Hindlimb muscle (tissue), 1 donor: ENCODE measurements at places on chromosomes 3 and 15. TPM values are rescaled to one million over a fixed set of nuclear protein-coding genes. Genes with fewer than 3 reads are reported as not detected.

GRCh38 chr3:174102866-174103265 is 705.3 kb downstream of the NLGN1 start:
- no peak for DNase-seq

- no peak for DNase-seq
Observed at GRCh38 chr3:113552851-113553250, 20.5 kb downstream of the SIDT1 start.

- no peak for DNase-seq
Observed at GRCh38 chr3:197333901-197334639, 35.7 kb upstream of the DLG1 start.

DNA sequence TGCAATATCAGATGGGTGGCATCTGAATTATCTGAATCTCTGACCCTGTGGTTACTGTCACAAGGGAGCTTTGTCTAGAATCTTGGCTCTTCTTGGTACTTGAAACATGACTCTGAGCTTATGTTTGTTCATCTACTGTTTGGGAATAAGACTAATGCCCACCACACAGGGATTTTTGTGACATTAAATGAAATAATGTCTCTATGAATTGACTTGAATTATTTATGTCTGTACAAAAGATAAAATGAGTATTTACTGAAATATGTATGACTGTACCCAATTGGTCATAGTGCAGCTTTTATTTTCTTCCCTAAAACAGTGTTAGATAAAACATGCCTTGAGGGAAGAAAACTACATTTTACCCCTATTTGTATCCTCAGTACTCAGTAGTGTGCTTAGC is 87.9 kb upstream of the ZPLD1 start:
- DNase-seq = no peak

DNA sequence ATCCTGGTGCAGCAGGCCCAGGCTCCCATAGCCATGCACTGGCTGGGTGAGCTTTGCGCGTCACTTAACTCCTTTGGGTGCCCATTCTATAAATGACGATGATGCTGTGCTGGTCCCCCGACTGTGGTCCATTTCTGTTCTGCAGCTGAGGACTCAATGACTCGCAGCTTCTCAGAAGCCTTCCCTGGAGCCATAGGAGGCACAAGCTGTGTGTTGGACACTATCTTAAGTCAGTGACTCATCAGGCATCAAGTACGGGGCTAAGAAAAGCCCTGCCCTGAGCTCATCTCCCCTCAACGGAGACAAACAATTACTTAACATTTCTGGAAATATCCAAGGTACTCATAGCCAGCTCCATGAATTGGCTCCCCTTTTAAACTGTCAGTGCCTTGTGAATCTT is 13.8 kb upstream of the MUSTN1 start:
- DNase-seq = no peak

DNA sequence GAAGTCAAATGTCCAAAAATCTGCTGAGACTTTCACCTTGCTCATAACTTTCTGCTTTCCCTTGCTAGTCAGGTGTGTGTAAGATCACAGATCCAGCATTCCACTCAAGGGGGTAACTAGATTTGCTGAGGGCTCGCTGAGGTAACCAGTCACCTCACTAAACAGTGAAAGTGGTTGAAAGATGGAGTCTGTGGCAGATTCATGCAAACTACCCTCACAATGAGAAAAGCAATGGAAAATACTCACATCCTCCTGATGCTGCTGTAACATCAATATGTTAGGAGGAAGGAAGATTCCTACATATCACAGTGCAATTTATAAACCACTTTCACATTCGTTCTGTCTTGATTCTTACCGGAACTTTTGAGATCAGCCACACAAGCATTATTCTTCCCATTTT is 174.3 kb upstream of the BCL6 start:
- no peak for DNase-seq

GRCh38 chr15:94610485-94610884 is 379.1 kb downstream of the MCTP2 start:
- no peak for DNase-seq

DNA sequence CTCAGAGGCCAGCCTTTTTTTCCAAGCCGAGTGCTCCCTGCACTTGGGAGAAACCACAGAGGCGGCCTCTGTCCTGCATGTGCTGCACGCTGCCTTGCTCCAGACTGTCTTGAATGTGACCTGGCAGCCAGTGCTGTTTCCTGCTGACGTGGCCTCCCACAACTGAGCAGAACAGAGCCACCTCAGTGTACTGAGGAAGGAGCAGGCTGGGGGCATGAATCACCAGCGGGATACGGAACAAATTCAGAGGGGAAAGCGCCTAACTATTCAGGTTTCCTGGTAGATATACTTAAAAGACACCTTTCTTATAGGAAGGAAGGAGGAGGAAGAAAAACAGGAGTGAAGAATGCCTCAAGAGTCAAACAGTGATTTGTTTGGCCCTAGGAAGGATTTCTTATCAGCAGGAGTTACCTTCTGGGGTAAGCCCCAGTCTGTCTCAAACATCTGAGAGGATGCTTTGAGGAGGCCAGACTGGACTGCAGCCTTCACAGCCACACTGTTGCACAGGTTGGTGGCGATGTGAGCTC is 114.0 kb downstream of the FNDC3B start:
- peak; percentile 93 for DNase-seq

GRCh38 chr15:61483599-61483998 is 254.5 kb upstream of the RORA start:
- no peak for DNase-seq

- no peak for DNase-seq
Observed at GRCh38 chr3:58164906-58165821, 45.6 kb downstream of the DNASE1L3 start.

DNA sequence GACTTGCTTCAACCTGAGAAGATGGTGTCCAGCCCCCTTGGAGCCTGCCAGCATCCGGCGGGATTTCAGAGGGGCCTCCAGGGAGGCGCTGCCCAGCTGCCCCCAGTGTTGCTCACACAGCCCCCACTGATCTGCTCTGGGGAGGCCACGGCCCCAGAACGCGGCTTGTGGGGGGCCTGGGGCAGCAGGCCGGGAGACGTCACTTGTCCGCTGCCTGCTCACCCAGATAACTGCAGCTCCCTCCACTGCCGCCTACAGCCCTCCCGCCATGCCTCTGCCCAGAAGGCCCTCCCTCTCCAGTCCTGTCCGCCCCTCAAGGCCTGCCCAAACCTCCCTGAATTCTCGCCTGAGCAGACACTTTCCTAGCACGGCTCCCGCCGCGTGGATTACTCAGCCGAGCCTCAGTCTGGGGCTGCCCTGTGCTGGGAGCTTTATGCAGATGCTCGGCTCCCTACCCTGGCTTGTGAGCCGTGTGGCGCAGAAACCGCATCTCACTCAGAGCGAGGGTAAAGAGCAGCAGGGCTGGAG is 17.2 kb upstream of the ADIPOQ start:
- no peak for DNase-seq

GRCh38 chr3:11532931-11533391 is 110.8 kb downstream of the VGLL4 start:
- DNase-seq = no peak

GRCh38 chr3:97438131-97438530 is 326.4 kb upstream of the ARL6 start:
- peak; percentile 18 for DNase-seq

DNA sequence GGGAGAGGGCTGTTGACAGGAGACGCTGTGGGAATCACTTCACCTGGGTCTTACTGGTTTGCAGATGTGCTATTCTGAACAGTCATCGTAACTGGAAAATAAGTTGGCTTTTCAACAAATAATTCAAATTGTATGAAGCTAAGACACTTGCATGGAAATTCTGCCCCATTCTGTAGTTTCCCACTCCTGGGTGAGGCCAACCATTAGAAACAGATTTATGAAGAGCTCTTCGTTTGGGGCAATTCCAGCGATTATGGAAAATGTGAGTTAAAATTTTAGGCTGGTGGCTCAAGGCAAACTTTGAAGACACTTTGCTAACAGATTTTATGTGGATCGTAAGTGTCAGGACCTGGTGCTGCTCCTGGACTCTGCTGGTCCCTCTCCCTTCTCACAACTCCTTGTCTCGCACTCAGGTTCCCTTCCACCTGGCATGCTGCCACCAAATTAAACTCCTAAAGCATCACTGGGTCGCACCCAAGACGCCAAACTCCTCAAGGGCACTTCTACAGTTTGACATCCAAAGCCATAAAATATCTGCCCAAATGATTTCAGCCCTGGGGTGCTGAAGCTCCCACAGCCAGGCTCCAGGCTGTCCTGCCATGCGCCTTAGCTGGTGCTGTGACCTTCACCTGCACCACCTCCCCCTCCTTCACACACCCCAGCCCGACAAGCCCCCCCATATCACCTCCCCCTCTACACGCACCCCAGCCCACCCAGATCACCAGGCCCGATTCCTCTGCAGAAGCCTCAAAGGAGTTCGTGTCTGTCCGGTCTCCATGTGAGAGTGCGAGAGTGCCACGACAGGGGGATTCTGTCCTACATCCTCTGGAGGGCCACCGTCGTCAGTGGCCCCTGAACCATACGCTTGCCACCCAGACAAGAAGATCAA is 138.4 kb downstream of the NSMCE3 start:
- DNase-seq = peak; percentile 58

GRCh38 chr3:183577346-183577745 is 21.8 kb upstream of the KLHL6 start:
- DNase-seq = no peak

- peak; percentile 26 for DNase-seq
Observed at GRCh38 chr3:20742903-20743552, 557.0 kb upstream of the SGO1 start.

- DNase-seq = no peak
Observed at GRCh38 chr3:97579365-97579764, 185.2 kb upstream of the ARL6 start.

- DNase-seq = no peak
Observed at GRCh38 chr3:38586546-38587520, 62.7 kb downstream of the SCN5A start.

KY gene
- 96.9 TPM for polyA plus RNA-seq

B3GALNT1 gene
- polyA plus RNA-seq = 18.2 TPM

TNIK gene
- 49.1 TPM for polyA plus RNA-seq

B3GNT5 gene
- polyA plus RNA-seq = 6.8 TPM

PLSCR1 gene
- polyA plus RNA-seq = 23.7 TPM

CD200R1 gene
- polyA plus RNA-seq = 1.7 TPM

FSTL1 gene
- polyA plus RNA-seq = 471 TPM

CPA3 gene
- 1.1 TPM for polyA plus RNA-seq

CELF6 gene
- polyA plus RNA-seq = 2.1 TPM

SUCLG2 gene
- 28.2 TPM for polyA plus RNA-seq
